ENCODE measurements at places on chromosomes 3 and 15.

DNA sequence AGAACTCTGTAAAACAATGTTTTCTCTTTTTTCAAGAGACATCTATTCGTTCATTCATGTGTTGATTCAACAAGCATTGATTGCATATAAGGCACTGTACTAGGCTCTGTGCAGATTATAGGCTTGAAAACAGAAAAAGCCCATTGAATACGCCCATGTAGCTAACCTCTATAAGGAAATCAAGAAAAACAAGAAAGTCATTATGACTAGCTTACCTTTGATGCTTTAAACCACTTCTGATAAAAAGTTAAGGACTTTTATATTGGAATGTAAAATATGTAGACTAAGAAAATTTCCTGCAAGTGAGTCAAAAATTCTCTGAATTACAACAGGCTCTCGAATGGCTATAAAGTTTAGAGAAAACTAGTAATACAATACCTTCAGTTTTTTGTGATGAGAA is 92.5 kb downstream of the BDH1 start:
- no peak for DNase-seq

GRCh38 chr3:170128977-170129431 is 52.5 kb downstream of the PHC3 start:
- DNase-seq = no peak

GRCh38 chr15:65326117-65326526 is 21.6 kb downstream of the RNU5B-1 start:
- DNase-seq = peak; percentile 74

GRCh38 chr3:56985878-56986277 is 74.6 kb upstream of the SPATA12 start:
- DNase-seq = no peak

DNA sequence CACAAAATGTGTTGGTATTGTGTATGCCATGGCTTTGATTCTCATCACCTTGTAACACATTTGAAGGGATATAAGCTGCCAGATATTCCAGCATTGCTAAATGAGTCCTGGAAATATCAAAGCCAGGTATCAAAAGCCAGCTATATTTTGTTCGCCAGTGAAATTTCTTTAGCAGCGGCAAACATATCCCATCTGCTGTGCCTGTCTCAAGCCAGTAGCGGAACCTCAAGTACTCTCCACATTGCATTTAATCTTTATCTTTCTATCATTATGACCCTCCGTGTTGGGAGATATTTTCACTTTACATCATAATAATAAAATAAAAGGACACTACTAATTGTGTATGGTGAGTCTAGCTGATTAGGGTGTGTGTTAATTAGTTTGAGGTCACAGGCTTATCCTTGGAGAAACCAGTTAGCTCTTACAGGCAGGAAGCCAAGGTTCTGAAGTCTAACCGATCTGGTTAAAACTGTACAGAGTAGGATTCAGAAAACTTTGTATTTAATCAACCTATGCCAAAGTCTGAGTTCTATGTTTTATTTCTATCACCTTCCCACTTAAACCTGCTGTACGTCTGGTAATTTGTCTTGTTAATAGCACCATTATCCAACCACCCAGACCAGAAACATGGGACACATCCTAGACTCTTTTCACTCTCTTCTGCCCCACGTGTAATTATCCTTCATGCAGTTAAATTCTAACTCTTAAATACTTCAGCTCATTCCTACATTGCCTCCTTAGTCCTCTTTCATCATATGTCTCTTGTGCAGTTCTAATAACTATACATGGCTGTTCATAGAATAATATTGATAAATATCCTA is 14.5 kb downstream of the TIPARP start:
- no peak for DNase-seq

DNA sequence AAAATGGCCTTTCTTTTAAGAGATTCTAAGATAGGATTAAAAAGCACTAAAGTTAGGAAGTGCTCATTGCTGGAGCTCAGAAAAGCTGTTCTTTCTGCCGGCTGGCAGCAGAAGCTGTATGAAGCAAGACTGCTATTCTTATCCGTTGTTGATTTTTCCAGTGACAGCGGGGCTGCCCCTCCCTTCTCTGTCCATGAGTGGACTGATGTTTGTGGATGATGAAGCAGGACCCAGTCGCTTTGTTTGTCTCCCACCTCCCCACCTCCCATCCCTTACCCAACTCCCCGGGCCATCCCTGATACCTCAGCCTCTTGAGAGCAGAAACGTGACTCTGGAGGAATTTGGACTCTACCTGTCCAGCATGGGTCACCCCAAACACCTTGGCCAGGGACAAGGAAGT is 10.3 kb upstream of the MUSTN1 start:
- DNase-seq = peak; percentile 90

GRCh38 chr3:46946416-46946815 is 30.1 kb downstream of the CCDC12 start:
- no peak for DNase-seq

GRCh38 chr3:187005827-187006481 is 75.6 kb downstream of the ST6GAL1 start:
- no peak for DNase-seq

GRCh38 chr15:77650265-77650664 is 17.6 kb upstream of the LINGO1 start:
- no peak for DNase-seq
